ENCODE measurements at places on chromosomes 1 and 21.

- no peak for DNase-seq
Observed at GRCh38 chr1:64295561-64295960, 92.1 kb downstream of the UBE2U start.

DNA sequence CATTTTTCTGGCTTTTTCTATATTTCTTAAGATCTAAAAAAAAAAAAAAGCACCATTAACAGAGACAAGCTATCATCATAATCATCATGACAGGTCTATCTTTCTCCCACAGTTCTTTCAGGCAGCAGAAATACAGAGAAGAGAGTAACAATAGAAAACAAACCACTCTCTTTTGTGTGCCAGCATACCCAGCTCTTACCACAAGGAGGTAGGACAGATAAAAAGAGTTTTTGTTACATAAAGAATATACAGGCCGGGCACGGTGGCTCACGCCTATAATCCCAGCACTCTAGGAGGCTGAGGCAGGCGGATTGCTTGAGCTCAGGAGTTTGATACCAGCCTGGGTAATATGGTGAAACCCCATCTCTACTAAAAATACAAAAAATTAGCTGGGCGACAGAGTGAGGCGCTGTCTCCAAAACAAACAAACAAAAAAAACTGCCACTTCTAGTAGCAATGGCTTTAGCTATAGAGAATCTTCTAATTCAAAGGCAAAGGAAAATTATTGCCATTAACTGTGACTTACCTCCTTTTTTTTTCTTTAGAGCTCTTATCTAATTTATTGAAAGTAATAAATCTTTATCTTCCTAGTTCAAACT, 39.7 kb downstream of the ANKRD13C start:
- DNase-seq, result no peak

DNA sequence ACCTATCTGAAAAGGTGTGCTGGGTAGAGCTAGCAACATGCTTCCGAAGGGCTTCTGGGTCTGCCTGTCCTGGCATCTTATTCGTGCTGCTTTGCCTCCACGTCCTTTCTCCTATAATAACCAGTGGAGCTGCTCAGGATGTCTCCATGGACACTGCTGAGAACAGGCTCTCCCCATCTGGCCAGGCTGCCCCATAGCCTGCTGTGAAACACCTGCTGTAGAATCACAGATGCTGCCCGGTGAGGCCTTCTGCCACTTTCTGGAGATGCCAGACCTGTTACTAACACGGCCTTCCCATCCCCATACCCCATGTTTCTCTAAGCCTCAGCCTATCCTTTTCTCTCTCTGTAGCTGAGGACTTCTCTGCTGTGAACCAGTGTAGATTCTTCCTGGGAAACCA, 120.5 kb downstream of the IER5 start:
- DNase-seq, result no peak

DNA sequence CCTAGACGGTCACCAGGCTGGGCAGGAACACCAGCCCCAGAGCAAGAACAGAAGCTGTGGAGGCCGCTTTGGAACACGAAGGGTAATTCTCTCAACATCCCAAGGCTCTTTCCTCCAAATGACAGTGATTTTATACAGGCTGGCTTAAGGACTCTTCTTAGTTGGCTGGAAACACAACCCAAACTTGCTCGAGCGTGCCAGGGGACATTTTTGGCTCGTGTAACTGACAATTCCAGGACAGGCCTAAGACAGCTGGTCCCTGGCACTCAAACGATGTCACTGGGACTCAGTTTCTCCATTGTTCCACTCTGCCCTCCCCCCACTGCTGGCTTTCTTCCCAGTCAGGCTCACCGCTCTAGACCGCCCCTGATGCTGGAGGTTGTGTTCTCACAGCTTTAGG, 164.7 kb downstream of the NPHP4 start:
- no peak for DNase-seq

DNA sequence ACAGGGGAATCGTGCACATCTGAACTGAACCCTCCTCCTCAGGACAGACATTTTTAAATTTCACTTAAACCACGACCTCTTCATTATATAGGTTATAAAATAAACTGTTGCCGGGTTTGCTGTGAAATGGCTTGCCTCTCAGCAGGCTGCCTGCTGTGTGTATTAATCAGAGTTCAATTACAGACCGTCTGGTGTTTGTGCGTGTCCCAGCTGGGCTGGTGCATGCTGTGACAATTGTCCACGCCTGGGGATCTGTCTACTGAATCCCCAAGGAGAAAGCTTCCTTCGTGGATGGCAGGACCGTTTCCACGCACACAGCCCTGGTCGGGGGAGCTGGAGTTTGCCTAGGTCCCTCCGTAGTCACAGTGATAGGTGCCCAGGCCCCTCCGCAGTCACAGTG, 13.4 kb upstream of the AGPAT3 start:
- no peak for DNase-seq

- DNase-seq, result no peak
Observed at GRCh38 chr1:208652296-208653160, 408.3 kb upstream of the PLXNA2 start.

DNA sequence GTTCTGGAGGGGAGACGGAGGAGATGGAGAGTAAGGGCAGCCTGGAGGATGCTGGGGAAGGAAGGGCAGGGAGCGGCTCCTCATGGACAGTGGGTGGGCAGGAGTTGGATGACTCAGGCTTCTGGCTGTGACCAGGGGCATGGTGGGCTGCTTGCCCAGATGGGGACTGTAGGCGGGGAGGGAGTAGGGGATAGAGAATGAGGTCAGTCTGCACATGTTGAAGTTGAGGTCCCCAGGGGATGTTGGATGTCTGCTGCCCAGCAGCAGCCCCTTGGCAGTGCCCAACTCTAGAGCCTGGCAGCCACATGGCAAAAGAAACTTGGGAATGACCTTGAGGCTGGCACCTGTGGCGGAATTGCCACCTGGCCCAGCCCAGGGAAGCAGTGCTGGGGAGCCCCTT, 6.4 kb downstream of the SELENON start:
- no peak for DNase-seq

- DNase-seq, result no peak
Observed at GRCh38 chr1:82722608-82723007, 921.9 kb downstream of the ADGRL2 start.

DNA sequence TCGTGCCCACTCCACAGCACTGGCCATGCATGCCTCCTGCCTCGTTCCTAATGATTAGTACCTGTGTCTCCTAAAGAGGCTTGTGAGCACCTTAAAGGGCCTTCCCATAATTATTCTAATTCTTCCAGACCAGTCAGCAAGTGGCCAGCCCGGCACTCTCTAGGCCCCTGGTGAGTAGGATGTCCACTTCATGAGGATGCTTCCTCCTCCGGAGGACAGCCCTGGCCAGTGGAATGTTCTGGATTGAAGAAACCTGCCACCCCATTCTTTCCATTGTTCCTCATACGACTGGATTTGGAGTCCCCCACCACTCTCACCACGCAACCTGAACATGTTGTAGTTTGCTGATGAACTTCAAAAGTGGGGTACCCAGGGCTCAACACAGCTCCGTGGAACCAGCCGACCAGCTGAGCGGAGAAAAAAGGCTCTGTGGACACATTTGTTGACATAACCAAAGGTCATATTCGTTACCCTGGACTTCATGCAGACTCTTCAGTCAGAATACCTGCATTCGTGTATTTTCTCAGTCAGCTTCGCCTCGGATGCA, 46.7 kb upstream of the LBR start:
- DNase-seq, result no peak

GRCh38 chr21:35924714-35925301, 135.5 kb downstream of the SETD4 start:
- no peak for DNase-seq

DNA sequence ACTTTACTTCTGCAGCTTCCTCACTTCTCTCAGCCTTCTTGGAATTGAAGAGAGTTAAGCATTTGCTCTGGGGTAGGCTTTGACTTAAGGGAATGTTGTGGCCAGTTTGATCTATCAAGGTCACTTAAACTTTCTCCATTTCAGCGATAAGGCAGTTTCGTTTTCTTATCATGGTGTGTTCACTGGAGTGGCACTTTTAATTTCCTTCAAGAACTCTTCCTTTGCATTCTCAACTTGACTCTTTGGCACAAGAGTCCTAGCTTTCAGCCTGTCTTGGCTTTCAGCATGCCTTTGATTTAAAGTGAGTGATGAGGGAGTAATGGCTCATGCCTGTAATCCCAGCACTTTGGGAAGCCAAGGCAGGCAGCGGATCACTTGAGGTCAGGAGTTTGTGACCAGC, 38.7 kb downstream of the HS2ST1 start:
- DNase-seq, result no peak

GRCh38 chr1:79811173-79811572, 804.6 kb upstream of the ADGRL4 start:
- no peak for DNase-seq

DNA sequence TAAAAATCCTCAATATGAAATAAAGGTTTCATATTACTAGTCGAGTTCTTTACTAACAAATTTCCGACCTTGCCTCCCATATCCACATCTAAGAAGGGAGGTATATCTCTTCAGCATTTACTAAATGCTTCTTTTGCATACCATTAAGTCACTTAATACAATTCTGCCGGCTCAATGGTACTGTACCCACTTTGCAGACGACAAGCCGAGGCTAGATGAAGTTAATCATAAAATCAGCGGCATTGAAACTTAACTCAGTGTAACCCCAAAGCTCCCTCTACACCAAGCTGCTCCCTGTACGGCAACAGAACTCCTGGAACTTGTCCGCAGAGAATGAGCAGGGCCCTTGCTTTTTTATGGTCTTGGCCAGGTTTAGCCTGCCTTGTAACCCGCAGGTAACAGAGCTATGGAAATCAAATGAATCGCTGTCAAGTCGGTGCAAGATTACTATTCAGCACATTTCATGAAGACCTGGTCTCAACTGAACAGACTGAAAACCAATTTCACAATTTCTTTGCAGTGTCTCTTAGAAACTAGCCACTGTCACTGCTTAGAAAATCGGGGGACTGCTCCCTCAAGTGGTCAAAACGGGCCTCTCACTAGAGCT, 738 bp downstream of the INTS7 start:
- DNase-seq, result no peak

All from activated naive CD8-positive, alpha-beta T cell treated with anti-CD3 and anti-CD28 coated beads, Interleukin-2, amount 50 U/mL, for 16 hours (primary cell).